ENCODE measurements at places on chromosomes 3 and 15.

DNA sequence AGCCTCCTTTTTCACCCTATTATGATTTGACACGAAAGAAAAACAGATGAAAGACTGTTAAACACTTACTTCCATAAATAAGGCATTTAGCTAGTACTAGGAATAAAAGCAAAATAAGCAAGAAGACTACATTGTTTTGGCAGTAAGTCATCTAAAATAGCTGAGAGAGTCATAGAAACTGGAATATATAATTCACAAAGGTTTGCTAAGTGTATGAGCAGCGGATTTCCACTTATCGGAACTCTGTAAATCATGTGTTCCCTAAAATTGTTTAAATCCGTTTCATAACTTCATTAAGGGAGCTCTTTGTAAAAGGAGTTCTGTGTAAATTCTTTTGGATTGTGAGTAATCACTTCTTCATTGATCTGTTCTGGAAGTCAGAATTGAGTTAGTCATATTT, 202.5 kb upstream of the CBLB start:
- no peak for DNase-seq

- DNase-seq: no peak
Measured at GRCh38 chr15:51093839-51094605, 684 bp downstream of the TNFAIP8L3 start.

DNA sequence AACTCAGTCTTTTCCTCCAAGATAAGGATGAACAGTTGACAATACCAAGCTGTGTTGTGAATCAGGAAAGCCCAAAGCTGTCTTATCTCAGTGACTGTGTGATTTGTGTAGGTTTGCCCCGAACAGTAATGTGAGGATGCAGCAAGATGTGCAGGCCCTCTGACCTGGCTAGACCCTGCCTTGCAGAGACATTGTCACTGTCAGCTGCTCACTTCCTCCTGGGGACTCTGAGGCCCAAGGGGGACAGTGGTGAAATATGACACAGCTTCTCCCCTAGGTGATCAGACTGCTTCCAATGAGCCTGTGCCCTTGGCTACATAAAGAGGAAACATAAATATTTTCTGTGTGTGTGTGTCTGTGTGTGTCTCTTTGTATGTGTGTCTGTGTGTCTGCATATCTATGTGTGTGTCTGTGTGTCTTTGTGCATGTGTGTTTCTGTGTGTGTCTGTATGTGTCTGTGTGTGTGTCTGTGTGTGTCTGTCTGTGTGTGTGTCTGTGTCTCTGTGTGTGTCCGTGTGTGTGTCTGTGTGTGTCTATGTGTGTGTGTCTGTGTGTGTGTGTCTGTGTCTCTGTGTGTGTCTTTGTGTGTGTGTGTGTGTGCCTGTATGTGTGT, 21.7 kb downstream of the LRRK1 start:
- no peak for DNase-seq

DNA sequence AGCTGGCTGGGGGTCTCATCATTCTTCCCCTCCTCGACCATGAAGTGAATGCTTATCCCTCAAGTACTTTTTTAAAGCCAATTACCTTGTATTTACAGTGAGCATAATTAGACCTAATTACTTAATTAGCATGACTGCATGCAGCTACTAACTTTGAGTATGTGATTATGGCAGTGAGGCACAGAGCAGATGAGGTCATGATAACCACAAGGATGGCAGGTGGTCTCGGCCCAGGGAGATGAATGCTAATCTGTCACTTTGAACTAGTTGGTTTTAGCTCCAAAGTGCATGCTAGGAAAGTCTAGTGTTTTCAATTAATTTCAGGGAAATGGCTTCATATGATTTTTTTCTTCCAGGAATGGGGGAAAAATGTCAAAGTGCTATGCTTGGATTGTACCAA, 233.8 kb downstream of the NTRK3 start:
- DNase-seq: no peak

DNA sequence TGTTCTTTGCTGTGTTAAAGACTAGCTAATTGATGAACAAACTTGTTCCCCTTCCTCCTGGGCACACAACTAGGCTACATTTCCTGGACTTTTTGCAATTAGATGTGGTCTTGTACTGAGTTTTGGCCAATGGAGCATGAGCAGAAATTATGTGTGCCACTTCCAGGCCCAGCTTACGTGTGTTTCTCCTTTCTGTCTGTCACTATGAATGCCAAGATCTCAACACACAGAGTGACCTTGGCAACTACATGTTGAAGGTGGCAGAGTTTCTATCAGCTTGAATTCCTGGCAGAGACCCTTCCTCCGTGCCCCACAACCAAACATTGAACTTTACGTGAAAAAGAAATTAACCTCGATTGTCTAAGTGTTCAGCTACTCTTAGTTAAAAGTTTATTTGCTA, 81.7 kb upstream of the PIAS1 start:
- no peak for DNase-seq

- DNase-seq: no peak
Measured at GRCh38 chr3:168044049-168044448, 51.7 kb downstream of the GOLIM4 start.

Data from stimulated activated CD8-positive, alpha-beta memory T cell treated with anti-CD3 and anti-CD28 coated beads, Interleukin-4, amount 100 ng/mL, for 24 hours (primary cell).